ENCODE measurements at places on chromosomes 12 and 14.
A peak's percentile ranks its signal among the peaks of the same experiment; 100 is the strongest.

- no peak for DNase-seq
These were observed 866.3 kb downstream of the NRXN3 start for GRCh38 chr14:79036441-79036840.

DNA sequence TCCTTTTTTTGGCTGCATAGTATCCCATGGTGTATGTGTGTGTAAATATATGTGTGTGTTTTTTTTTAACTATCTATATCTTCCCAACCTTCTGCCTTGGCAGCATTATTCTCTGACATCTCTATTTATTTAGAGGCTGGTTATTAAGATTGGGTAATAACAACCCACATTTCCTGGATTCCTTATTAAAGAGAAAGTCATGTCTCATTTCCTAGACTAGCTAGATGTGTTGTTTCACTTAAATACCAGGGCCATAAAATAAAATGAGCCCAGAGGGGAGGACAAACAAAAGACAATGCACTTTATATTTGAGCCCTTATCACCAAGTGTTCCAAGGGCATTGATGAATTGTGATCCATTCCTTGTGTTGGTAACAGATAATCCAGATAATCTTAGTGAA, 169.1 kb downstream of the SLC5A8 start:
- DNase-seq = no peak

- DNase-seq = no peak
These were observed 45.3 kb upstream of the LRIG3 start for GRCh38 chr12:58965568-58965967.

DNA sequence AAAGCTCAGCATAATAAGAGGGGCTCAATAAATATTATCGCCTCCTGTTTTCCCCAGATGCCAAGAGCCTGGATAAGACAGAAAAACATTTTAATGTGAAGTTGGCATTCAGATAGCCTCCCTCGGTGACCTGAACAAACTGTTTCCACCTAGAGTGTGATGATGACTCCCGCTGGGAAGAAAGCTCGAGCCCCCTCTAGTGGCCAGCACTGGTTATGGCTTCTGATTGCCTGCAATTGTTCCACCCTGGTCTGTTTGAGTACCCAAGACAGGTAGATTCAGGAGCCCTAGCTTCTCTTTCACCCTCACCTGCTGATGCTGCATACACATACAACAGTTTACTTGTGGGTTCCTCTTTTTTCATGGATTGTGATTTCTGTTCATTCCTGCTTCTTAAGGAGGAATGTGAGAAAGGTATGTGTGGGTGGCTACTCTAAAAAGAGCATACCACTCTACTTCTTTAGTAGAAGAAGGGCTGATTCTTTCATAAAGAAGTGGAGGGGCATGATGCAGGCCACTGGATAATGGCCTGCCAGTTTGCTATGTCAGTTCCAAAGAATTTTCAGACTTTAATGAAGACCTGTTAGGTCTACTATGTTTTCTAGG, 6.4 kb downstream of the ERG28 start:
- peak; percentile 80 for DNase-seq

GRCh38 chr12:99281277-99281676, 366.3 kb upstream of the GARIN6 start:
- DNase-seq = no peak

- DNase-seq = no peak
These were observed 254.2 kb downstream of the ACSS3 start for GRCh38 chr12:81332054-81332453.

- DNase-seq = no peak
These were observed 242.2 kb downstream of the DPF3 start for GRCh38 chr14:72651714-72652113.

DNA sequence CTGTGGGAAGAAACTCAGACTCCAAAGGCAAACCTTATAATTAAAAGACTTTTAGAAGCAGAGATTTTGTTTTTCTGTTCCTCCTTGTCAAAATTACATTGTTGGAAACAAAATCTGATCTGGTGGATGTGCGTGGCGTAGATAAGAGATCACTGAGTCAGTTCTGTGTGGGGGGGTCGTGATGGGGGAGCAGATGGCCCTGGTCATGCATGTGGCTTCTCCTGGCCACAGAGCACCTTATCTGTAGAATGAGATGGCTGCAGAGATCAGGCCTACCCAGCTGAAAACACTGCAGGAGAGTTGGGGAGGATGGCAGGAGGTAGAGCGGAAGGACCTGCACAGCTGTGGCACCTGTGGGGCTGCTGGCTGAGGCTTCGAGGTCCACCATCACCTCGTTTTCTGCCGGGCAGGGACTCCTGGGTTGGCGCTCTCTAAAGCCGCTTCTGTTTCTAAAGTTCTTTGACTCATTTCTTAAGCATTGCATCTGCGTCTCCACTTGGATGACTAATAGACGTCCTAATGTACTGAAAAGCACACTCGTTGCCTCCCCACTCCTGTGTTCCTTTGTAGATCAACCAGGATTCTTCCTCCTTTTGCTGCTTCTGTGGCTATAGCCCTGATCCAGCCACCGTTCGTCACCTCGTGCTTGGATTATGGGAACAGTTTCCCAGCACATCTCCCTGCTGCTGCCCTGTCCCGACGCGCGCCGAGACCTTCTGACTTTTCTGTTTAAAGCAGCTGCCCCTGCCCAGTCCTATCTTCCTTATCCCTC, 93.4 kb downstream of the TSPAN9 start:
- DNase-seq = no peak

- DNase-seq = no peak
These were observed 7.5 kb downstream of the SLC25A29 start for GRCh38 chr14:100298551-100299237.

- DNase-seq = no peak
These were observed 294.4 kb downstream of the AKAP6 start for GRCh38 chr14:32623300-32624093.

DNA sequence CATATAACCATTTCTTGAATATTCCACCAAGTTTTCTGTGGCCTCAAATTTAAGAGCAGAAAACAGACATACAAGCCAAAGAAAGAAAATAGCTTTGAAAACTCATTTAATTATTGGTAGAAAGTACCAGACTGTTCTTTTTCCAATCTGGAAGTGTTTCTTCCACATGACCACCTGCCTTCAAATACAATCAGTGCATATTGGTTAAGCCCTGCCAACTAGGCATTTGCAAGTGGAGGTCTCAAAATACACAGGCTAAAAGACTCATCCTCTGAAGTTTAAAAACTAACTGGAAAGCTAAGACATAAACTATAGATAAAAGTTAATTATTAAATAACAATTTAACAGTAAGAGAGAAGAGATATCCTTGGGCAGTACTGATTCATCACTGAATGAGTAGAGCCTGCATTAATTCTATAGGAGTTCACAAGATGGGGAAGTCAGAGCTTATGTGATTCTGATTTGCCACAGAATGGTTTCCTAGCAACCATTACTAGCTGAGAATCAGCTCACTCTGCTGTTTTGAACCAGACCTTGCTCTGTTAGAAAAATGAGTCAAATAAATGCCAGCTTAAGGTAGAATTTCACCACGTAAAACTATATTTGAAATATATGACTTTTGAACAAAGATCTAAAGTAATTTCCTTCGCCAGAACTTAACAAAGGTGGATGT, 433.8 kb downstream of the FUT8 start:
- DNase-seq = no peak

GRCh38 chr14:104968153-104968527, 10.0 kb downstream of the AHNAK2 start:
- no peak for DNase-seq

- DNase-seq = no peak
These were observed 131.4 kb upstream of the CCDC175 start for GRCh38 chr14:59707778-59708561.

GRCh38 chr14:51539571-51540037, 112.1 kb upstream of the FRMD6 start:
- DNase-seq = no peak

DNA sequence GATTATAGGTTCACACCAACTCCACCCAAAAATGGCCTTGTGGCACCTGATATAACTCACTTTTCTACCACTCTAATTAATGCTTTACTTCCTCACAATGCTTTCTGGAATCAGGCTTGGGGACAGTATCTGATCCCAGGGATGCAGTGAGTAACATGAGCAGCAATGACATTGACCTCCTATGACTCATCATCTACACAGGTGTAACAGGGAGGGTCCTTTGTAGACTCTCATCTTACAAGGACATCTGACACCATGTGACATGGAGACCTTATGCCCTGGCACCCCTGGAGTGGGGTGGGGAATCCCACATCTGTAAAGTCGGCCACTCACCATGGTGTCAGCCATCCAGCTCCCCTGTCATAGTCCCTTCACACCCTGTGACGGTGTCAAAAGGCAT, 586.4 kb downstream of the MED13L start:
- no peak for DNase-seq

DNA sequence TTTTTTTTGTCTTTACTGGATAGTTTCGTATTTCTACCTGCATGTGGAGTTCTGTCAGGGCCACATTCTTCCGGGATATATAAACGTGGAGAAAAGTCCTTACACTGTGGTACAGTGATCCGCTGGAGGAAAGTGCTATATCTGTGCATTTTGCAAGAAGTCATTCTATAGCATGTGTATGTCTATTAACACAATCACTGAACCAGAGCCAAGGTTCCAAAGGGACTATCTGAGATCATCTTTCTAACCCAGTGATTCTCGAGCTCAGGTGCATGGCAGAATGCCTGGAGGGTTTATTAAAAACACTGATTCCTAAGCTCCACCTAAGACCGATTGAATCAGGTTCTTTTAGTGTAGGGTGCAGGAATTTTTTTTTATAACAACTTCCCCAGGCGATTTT, 354.0 kb downstream of the NRXN3 start:
- DNase-seq = no peak

DNA sequence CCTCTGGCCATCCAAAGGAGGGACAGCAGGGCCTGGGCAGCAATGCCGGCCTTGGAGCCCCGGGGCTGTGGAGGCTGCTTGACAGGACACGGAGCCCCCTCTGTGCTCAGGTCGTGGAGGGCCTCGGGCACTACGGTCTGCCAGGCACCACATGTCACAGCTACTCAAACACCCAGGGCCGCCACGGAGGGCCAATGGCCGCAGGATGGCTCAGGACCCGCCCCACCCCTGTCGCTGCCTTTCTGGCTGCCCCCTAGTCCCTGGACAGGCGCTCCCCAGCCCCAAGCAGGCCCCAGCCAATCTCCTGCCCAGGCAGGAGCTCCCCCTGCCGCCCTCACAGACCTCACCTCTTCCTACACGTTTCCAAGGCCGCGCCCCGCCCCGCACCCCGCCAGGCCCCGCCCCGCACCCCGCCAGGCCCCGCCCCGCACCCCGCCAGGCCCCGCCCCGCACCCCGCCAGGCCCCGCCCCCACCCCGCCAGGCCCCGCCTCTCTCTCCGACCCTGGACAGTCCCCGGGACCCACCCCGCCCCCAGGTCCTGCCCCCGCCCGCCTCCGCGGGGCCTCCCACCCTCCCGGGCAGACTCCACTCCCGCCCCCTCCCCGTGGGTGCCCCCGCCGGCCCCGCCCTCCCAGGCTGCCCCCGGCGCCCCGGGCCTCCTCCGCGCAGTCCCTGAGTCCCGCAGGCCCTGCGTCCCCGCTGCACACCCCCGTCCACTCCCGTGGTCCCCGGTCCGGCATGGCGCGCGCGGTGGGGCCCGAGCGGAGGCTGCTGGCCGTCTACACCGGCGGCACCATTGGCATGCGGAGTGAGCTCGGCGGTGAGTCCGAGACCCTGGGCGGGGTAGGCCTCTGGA, at the start of gene ASPG:
Gene ASPG, plus strand, starts transcription at position 669 of the 857 bp plus-strand sequence. Its CDS starts 71 bp downstream, at position 740.
- DNase-seq = no peak

GRCh38 chr14:31936115-31936514, 141.0 kb upstream of the ARHGAP5 start:
- no peak for DNase-seq

DNA sequence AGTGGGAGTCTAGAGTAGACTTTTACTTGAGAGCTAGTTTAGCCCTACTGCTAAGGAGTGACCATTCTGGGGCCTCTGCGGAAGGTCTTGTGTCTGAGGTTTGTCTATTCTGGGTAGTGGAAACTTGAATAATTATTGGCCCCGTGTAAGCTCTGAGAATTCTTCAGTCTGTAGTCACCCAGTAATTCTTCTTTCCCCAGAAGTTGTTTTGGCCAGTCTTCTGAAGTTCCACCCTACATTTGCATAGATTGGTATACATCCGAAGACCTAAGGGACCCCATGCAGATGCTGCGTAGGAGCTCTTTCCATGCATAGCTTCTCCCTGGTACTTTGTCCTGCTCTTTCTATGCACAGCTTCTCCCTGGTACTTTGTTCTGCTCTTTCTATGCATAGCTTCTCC, 12.8 kb downstream of the CYP46A1 start:
- DNase-seq = no peak

DNA sequence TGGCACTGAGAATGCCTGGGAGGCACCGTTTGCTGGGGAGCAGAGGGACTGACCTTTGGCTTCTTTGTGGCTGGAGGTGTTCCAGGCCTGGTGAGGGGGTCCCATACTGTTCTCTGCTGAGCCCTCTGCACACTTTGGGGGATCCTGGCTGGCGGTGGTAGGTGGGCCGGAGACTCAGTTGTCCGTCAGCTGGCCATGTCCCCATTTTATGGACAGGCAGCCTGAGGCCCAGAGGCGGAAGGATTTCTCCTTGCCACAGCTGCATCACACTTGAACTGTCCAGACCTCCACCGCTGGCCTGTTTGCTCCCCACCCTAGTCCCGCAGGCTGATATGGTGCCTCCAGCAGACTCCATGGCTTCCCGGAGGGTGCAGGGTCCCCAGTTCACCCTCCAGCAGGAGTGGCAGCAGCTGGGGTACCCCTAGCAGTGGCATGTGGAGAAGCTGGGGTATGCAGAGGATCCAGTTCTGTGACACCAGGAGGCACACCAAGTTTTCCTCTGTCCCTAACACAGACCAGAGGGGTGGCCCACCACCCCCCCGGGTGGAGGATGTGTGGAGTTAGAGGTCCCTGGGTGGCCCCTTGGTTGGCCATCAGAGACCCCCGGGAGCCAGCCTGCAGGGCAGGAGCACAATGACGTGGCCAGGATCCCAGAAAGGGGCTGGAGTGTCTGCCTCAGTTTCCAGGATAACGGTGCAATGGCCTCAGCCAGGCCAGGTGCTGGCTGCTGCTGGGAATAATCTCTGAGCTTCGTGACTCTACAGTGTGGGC, 14.8 kb downstream of the SLC25A29 start:
- no peak for DNase-seq

GRCh38 chr12:50728841-50729240, 35.1 kb upstream of the ATF1 start:
- no peak for DNase-seq

DNA sequence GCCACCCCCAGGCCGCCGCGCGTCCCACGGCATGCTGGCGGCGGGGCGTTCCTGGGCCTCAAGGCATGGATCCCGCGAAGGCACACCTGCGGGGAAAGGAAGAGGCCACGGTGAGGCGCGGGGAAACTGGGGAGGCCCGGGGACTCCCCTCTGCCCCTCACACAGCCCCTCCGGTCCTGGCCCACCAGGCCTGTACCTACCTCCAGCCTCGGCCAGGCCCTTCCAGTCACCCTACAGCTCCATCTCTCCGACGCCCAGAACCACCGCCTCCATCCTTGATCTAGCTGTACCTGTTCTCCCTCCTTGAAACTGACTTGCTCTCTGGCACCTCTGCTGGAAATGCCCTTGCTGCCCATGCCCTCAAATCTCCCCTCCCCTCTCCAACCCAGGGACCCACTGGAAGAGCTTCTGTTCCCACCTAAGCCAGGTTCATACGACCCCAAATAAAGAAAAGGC, 1.7 kb downstream of the ANKRD9 start:
- DNase-seq = no peak

GRCh38 chr14:100698066-100698465, 28.6 kb upstream of the DLK1 start:
- DNase-seq = no peak
